ENCODE measurements at places on chromosomes 7 and 10.
A peak's percentile ranks its signal among the peaks of the same experiment; 100 is the strongest.

DNA sequence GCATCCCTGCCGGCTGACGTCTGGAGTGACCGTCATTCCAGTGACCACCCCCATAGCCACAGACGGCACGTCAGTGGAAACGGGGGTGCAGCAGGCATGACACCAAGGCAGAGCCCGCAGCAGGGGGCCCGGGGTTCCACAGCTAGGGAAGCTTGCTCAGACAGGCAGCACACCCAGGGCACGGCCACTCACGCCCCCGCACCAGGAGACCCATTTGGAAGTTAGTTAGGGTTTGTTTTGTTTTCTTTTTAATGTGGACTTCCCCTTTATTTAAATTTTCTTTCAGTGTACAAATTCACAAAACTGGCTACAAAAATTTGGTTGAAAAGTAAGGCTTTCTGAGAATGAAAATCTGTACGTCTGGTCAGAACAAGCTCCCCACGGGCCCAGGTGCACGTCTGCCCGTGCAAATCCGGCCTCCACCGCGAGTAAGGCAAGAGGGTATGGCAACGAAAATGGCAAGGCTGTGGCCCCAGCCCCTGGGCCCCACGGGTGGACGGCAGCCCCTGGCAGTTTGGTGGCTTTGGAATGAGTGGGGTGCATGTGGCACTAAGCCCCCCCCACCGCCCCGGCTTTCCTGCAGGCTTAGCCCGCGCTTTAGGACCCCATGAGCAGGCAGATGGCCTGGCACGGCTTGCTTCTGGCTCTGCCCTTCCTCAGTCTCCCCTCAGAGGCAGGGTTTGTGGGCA lies 124.2 kb downstream of the FAM53B start:
- no peak for DNase-seq

GRCh38 chr7:255038-255435 lies 34.9 kb upstream of the FOXL3 start:
- no peak for DNase-seq

DNA sequence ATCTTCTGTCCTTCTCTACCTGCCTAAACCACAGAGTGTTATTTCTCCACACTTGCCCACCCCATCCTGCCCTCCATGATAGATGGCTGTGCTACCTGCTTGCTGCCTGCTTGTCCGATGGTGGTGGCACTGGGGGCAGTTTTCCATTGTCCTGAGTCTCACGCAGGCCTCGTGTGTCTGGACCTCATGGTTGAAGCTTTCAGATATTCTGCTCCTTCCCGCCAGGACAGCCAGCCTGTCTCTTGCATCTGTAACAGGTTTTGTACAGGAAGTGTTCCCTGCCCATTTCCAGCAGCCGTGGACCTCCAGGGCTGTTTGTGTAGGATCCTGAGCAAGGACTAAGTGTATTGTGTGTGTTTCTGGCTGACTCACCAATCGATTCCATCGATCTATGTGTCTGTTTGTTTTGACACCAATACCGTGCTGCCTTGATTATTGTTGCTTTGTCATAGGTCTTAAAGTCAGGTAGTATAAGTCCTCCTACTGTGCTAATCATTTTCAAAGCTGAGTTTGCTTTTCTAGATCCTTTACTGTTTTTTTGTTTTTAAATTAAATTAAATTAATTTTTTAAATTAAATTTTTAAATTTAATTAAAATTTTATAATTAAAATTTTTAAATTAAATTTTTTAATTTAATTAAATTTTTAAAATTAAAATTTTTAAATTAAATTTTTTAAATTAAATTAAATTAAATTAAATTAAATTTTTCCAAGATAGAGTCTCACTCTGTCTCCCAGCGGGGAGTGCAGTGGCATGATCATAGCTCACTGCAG lies 8.5 kb downstream of the IL15RA start:
- DNase-seq: no peak

GRCh38 chr10:17209881-17210280 lies 8.4 kb upstream of the TRDMT1 start:
- DNase-seq: no peak

- no peak for DNase-seq
These were observed 81.7 kb downstream of the GPR85 start for GRCh38 chr7:113004726-113005454.

DNA sequence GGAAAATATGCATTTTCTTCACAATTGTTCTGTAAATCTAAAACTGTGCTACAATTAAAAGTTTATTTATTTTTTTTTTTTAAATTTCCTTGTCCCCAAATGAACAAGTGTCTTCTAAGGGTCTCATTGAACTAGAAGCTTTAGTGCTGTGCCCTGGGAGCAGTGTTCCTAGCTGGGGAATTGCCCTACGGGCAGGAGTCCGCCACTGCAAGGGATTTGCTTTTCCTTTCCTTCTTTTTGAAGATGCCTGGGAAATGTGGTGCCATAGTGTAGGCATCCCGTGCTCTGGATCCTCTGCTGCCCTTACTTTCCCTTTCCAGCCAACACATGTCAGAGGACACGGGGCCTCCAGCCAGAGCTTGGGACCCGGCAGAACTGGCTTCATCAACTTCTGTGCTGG lies 177.1 kb upstream of the CTBP2 start:
- no peak for DNase-seq

DNA sequence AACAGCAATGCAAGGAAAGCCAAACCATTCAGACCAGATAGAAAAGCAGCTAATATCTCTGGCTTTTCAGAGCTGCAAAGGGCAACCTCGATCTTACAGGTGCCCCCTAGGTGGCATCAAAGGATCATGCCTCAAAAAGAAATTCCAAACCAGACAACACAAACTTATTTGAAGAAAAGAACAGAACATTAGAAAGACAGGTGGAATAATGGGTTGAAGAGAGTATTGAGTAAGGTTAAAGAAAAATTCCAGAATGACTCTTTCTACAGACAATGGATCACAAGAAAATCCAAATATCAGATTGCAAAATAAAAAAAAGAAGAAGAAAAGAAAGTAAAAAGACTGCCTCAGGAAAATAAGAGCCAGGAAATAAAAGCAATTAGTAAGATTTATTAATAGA lies 213.7 kb downstream of the ELMO1 start:
- DNase-seq: peak; percentile 21

- no peak for DNase-seq
These were observed 6.3 kb downstream of the ZNF212 start for GRCh38 chr7:149245744-149246143.

DNA sequence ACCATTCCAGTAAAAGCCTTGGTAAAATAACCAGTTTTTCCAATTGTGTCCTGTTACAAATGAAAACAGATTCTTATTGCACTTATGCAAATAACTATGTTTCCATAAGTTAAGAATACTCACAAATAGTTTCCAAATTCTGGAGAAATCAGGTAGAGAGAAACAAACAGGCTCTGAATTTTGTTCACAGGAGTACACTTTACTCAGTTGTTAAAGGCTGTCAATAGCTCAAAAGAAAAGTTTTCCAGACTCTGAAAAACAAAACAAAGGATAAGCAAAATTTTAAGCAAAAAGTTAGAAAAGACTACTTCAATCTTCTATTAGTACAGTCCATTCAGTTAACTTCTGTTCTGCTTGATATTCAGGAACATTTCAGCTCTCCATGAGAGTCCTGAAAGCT lies 32.8 kb upstream of the ZNF365 start:
- no peak for DNase-seq

GRCh38 chr7:125112850-125113249 lies 183.2 kb upstream of the POT1 start:
- peak; percentile 63 for DNase-seq

DNA sequence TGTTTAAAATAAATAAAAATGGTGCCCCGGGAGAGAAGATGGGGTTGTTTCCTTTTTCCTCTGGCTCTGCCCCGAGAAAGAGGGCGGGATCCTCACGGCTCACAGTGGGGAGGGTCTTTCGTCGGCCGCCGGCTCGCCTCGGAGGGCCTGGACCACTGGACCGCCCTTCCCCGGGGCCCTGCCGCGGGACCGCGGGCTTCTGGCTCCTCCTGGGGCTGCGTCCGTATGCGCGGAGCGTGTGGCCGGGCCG lies 3.5 kb upstream of the IGF2BP3 start:
- no peak for DNase-seq

DNA sequence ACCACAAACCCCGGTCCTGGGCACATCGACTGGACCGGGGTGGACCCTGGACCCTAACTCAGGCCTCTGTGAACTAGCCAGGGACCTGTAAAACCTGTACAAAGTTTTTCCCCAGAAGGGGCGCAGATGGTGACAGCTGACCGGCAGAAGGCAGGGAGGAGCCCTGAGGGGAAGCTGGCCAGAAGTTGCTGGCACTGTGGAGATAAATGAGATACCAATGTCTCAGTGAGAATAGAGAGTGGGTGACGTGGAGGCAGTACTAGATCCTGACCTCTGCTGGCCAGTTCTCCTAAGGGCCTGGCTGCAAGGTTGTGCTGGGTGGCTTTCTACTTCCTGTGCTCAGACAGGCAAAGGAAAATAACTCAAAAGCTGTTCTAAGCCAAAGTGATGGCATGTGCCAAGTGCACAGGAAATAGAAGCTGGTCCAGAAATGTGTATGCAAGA lies 10.6 kb upstream of the TSPAN14 start:
- peak; percentile 50 for DNase-seq

DNA sequence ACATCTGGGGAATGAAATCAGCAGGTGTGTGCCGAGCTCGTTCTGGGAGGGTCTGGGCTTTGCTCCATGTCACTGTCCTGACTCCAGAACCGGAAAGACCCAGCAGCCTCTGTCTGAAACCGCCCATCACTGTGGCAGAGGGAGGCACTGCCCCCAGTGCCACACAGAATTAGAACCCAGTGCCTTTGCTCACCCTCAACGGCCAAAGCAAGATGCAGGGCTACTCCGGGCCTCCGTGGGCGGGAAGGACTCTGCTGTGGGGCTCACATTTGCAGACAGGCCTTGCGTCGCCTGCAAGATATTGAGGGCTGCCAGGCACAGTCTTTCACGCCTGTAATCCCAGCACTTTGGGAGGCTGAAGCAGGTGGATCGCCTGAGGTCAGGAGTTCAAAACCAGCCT lies 219.2 kb upstream of the PPP2R2D start:
- DNase-seq: no peak

GRCh38 chr10:36412942-36413341 lies 712.5 kb upstream of the ANKRD30A start:
- no peak for DNase-seq

- DNase-seq: peak; percentile 76
These were observed 143.1 kb upstream of the STK17A start for GRCh38 chr7:43439631-43440401.

- no peak for DNase-seq
These were observed 11.4 kb upstream of the INPP5F start for GRCh38 chr10:119714484-119714816.

GRCh38 chr10:88386204-88386788 lies 196.8 kb downstream of the RNLS start:
- peak; percentile 36 for DNase-seq

DNA sequence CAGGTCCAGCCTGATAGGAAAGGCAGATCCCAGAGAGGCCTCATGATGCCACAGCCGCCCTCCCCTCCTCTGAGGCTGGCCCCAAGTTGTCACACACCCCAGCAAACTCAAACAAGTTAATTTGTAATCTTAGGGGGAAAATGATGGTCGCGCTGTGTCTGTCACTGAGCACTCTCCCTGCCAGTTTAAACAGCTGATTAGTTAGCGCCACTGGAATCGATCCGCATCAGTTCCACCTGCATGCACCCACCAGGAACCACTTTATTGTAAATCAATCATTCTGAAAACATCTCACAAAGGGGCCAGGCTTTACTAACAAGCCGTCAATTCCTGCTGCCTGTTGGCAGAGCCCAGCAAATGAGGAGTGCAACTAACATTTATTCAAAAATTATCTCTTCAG lies 870.9 kb downstream of the KCNMA1 start:
- DNase-seq: no peak

DNA sequence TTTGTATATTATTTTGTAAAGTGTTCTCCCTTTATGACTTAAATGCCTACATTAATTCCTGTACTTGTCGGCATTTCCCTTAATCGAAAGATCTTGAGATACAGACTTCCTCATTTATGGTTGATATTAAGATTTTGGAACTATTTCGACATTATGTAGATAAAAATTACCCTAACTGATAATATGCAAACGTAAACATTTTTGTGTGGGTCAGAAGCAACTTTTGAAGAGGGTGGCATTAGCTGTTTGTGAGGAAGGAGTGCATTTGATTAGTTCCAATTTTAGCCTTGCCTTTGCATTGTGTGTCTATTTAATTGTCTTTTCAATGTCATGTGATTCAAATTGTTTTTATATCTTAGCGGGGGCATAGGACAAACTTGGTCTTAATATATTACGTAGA lies 114.7 kb downstream of the BICC1 start:
- no peak for DNase-seq

DNA sequence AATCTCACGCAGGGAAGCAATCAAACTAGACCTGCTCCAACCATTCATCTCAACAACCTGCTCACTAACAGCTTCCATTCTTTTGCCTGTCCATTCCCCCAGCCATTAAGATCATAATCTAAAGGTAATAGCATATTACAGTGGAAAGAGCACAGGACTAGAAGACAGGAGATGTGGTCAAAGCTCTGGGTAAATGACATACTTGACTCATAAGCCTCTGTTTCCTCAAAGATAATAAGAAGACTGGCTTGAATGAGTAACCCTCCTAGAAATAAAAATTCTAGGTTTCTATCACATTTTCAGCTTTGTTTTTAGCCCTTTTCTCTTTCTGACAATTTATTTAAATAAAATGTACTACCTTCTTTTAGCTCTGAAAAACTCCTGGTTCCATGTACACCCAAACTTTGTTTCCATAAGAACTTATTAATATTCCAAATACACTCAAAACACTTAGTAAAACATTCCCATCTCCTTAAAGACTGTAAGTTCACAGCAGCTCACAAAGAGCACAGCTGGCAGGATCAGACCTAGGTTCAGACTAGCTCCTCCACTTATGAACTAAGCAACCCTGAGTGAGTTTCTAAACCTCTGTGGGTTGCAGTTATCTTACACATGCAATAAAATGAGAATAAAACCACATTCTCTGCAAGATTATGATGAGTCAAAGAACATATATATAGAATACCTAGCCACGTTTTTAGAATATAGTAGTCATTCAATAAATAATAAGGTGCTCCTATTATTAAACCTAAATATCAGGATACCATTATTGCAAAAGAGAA lies 11.6 kb downstream of the FAM204A start:
- DNase-seq: no peak

GRCh38 chr7:131605280-131605878 lies 49.0 kb upstream of the PODXL start:
- no peak for DNase-seq

DNA sequence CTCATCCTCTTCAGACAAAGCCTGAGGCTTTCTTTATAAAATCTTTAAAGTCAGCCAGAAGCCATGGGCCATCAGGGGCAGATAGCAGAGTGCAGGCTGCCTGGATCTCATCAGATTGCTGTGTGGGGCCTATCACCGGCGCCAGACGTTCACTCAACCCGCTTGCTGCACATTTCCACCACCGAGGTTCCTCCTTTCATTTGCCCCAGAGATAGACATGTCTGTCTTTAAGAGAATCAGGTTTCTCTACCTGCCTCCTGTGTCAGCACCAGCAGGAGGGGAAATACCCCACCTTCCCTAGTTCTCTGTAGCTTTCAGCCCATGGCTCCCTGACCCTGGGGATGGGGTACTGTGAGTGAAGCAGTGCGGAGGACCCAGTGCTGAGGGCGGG lies 22.0 kb downstream of the SLC18A2 start:
- no peak for DNase-seq

DNA sequence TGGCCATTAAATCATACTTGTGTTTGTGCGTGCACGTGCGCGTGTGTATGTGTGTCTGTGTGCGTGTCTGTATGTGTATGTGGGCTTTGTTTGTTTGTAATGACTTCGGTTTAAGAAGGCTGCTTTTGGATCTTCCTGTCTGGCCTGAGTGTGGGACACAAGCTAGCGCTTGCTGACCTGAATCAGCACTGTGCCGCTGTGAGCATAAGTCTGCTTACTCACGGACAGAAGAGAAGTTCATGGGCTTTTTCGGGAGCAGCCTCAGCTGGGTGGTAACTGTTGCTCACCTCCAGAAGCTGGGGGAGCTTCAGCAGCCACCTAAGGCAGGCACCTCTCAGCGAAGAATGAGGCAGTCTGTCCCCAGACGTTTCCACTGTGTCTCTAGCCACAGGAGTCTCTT lies 56.1 kb upstream of the TRUB1 start:
- DNase-seq: peak; percentile 65
